Thymus (tissue), 14 donors: ENCODE measurements at places on chromosomes 6 and 20.

DNA sequence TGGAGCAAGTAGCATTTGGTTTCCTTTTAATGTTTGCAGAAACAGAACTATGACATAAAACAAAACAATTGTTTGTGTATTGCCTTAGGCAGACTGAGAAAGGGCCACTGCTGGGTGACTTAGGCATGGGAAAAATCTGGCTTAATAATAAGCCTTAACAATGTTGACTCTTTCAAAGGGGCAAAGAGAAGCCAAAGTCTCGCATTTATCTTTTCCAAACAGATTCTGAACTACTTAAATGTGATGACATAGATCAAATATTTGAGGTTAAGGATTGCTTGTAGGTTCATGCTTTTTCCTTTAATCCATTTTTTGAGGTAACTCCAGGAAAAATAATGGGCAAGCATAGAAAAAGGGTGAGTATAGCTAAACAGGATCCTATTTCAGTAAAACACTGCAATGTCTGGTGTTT is 39.6 kb downstream of the ADAT2 start:
- no peak for DNase-seq

DNA sequence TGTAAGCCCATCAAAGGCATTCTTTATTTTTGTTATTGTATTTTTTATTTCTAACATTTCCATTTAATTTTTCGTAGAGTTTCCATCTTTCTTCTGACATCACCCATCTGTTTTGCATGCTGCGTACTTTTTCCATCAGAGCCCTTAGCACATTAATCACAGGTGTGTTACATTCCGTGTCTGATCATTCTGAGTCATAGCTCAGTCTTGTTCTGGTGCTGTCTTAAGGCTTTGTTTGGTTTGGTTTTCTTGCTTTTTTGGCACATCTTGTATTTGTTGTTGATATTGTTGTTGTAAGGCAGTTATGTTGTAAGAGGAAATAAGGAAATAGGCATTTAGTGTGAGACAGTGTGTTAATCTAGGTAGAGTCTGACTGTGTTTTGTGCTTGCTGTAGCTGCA is 214.6 kb upstream of the CDH4 start:
- no peak for DNase-seq

- no peak for DNase-seq
Measured at GRCh38 chr20:32443386-32443974, 85.3 kb downstream of the ASXL1 start.

- no peak for DNase-seq
Measured at GRCh38 chr20:25061103-25061799, 3.3 kb upstream of the ACSS1 start.

DNA sequence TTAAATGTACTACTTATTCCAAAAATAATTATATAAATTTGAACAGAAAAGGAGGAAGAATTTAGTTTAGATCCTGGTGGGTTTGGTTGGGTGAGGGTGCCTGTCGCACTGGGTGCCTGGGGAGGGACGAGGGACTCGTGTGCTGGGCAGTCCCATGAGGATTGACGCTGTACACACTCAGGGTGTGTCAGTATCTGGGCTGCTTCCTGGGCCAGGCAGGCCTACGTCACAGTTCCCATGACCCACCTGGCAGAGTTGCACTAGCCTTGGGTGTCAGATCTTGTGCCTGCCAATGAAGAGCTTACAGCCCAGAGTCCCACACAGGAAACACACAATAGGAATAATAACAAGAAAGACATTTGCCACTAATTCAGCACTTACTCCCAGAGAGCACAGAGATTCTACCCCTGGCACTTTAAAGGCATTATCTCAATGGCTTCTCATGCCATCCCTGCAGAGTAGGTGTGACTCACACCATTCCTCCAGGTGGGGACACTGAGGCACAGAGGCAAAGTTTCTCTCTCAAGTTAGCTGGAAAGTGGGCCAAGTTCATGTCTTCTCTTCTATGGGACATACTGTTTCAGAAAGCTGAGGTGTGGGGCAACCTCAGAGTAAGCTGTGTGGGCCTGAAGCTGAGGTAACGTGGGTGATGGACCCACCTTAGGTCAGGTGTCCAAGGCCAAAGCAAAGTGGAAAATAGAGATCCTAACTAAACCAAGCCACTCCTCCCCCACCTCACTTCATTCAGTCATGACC is 1.3 kb upstream of the SDCBP2 start:
- DNase-seq, result peak; percentile 40

- DNase-seq, result no peak
Measured at GRCh38 chr6:105678516-105678915, 275.6 kb upstream of the PREP start.

DNA sequence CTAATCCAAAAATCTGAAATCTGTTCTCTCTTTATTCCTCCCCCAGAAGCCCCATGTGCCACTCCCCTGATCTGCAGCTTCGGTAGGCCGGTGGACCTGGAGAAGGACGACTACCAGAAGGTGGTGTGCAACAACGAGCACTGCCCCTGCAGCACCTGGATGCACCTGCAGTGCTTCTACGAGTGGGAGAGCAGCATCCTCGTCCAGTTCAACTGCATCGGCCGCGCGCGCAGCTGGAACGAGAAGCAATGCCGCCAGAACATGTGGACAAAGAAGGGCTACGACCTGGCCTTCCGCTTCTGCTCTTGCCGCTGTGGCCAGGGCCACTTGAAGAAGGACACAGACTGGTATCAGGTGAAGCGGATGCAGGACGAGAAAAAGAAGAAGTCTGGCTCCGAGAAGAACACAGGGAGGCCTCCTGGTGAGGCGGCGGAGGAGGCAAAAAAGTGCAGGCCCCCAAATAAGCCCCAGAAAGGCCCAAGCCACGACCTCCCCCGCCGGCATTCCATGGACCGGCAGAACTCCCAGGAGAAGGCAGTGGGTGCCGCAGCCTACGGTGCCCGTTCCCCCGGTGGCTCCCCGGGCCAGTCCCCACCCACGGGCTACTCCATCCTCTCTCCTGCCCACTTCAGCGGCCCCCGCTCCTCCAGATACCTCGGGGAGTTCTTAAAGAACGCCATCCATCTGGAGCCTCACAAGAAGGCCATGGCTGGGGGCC is 31.5 kb downstream of the HECA start:
- DNase-seq, result no peak

- no peak for DNase-seq
Measured at GRCh38 chr20:43586641-43587040, 4.1 kb upstream of the IFT52 start.

- no peak for DNase-seq
Measured at GRCh38 chr6:36075656-36076055, 48.0 kb downstream of the MAPK14 start.

DNA sequence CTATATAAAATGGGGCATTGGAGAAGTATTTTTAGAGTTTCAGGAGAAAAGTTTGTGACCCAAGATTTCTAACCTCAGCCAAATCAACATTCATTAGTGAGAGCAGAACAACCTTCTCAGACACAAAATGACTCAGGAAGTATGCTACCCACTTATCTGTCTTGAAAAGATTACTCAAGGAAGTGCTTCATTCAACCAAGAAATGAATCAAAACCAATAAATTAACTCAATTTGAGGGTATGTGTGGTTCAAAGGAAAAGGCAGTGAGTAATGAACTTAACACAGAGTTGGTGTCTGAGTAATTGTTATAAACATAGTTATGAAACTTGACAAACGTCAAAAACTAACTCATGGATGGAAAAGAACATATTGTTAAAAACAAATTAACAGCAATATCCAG is 227.6 kb downstream of the HAO1 start:
- no peak for DNase-seq

- no peak for DNase-seq
Measured at GRCh38 chr6:149593408-149593807, 27.2 kb downstream of the GINM1 start.

GRCh38 chr20:59576216-59576953 is 28.0 kb upstream of the PHACTR3 start:
- no peak for DNase-seq

GRCh38 chr6:109242925-109243324 is 139.3 kb downstream of the CD164 start:
- DNase-seq, result no peak

DNA sequence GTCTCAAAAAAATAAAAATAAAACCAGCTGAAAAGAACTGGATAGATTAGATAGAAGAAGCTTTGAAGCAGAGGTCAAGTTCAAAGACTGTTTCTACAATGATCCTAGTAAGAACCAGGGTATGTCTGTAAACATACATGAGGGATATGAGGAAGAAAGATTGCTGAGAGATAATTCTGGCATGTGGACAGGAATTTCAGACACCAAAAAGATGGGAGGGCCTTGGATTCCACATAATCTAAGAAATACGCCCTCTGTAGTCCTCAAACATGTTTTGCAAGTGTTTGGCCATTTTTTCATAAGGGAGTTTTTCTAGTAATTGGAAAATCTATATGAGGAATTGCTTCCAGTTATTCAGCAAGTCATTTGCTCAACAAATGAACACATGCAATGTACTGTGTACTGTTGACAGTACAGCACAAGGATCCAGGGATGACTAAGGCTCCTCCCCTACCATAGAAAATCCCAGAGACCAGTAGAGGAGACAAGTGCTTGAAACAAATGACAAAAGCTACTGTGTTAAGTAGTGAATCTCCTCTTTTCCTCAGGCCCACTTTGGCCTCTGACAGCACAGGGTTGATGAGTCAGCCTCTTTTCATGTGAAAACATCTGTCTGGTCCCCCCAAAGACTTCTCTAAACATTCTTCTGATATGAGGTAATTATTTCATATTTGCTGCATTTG is 795.9 kb downstream of the MAFB start:
- DNase-seq, result no peak

- no peak for DNase-seq
Measured at GRCh38 chr20:63861365-63861934, at the start of gene ABHD16B. ABHD16B (plus strand) TSS chr20:63861498; CDS start chr20:63861541, 43 bp downstream.

- no peak for DNase-seq
Measured at GRCh38 chr20:46028110-46028509, 905 bp upstream of the SLC12A5 start.

- no peak for DNase-seq
Measured at GRCh38 chr6:99016355-99016754, 68.6 kb upstream of the FBXL4 start.

DNA sequence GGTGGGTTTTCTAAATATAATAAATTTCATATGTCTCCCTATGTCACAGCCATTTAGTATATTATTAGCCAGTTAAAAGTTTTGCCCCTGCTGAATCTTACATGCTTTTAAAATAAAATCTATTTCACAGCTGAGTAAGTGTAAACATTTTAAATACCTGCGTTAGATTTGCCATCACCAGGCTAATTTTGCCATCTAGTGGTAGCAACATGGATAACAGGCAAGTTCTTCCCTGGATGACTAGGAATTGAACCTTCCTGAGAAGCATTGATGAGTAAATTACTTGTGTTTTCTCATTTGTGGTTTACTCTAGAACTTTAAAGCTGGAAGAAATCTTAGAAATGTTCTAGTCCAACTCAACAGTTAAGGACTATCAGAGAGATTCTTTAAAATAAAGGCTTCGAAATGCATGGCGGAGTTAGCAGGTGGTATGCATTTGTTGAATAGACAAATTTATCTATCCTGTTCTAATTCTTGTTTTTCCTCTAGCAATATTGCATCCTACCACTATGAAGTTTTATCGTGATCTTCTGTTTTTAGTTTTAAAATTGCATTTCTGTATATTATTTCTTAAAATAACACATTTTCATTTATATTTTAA is 2.6 kb downstream of the PRSS35 start:
- no peak for DNase-seq

DNA sequence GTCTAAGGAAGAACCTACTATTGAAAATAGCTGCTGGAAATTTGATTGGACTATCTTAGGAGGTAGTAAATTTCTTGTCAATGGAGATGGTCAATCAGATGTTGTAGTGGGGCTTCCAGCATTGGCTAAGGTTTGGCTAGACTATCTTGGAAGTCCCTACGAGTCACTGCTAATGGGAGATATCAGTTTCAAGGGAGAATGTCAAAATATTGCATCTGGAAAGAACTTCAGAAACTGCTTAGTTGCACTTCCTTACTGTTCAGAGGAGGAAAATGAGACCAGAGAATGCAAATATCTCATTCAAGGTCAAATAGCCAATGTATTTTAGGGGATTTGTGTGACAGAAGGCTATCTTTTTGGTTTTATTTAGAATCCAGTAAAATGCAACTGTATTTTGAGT is 53.5 kb upstream of the CCN2 start:
- no peak for DNase-seq

- DNase-seq, result peak; percentile 23
Measured at GRCh38 chr6:6543181-6543879, 45.2 kb upstream of the LY86 start.

- no peak for DNase-seq
Measured at GRCh38 chr6:4243237-4243636, 107.9 kb upstream of the ECI2 start.

GRCh38 chr6:65161661-65162060 is 545.4 kb downstream of the EYS start:
- no peak for DNase-seq

DNA sequence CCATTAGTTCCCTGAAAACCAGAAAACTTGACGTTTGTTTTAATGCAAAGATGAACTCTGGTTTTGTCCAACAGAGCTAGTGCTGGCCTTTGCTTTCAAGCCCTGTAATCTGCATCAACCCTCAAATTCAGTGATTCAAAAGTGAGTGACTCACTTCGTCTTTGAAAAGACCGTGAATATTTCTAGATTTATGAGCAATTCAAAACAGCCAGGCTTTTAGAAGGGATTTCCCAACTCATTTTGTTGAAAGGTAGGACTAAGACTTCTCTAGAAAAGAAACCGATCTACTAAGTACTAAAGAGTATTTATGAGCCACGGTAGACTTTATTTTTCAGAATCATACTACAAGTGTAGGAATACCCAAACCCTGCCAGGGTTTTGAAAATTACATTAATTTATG is 121.5 kb downstream of the UST start:
- DNase-seq, result no peak

- no peak for DNase-seq
Measured at GRCh38 chr6:163185744-163186143, 228.8 kb upstream of the QKI start.

DNA sequence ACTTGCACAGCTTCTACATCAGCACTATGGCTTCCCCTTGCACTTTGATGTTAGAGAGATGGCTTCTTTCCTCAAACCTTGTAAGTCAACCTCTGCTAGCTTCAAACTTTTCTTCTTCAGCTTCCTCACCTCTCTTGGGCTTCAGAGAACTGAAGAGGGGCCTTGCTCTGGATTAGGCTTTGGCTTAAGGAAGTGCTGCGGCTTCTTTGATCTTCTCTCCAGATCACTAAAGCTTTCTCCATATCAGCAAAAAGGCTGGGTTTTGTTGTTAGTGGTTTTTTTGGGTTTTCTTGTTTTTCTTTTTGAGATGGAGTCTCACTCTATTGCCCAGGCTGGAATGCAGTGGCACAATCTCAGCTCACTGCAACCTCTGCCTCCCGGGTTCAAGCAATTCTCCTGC is 24.0 kb downstream of the CDK5RAP1 start:
- no peak for DNase-seq

DNA sequence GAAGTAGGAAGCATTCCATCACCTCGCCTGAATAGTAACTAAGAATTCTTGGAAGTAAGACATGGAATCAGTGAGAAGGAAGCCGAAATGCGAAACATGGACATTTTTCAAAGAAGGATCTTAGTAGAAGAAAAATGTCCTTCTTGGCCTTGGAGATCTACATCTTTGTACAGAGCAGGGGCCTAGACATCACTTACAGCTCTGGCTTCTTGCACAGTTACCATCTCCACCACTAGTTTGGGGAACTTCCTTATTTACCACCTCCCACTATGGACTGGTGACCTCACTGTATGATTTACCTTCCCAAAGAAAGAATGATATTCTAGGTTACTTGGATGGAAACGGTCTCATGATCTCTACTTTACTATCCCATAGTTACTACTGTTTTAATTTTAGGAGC is 15.7 kb downstream of the CASS4 start:
- DNase-seq, result no peak
